ENCODE measurements at places on chromosomes 1 and 21.

DNA sequence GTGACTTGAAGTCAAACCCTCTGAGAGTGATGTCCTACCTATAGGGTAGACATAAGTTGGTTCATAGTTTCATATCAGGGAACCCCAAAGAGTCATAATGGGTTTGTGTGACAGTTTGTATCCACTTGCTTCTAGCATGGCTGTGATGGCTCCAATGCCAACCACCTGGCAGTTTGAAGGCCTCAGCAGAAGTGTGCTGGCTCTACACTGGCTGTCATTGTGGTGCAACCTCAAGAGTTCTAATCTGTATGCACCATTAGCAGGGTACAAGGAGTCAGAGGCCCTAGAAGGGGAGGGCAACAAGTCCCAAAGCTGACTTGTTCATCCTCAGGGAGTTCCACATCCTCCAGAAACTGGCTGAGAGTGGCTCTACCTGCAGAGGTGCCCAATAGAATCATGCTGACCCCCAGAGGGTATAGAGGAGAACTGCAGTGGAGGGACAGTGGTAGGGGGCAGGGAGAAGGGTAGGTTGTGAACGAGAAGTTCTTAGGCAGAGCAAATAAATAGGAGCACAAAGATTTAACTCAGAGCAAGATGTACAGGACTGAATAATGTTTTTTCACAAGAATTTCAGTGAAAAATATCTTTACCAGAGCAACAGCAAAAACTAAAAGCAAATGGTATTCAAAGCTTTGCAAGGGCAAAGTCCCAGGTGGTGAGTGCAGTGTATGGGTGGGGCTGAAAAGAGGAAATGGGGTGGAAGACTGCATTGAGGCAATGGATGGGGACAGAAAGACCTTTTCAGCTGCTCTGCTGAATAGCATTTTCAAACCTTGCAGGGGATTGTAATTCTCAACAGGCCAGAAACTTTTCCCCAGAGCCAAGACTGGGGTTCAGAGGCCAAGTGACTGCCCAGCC is 3.2 kb downstream of the FCRL2 start:
- DNase-seq, result no peak

- no peak for DNase-seq
Observed at GRCh38 chr1:223214261-223214807, 71.3 kb upstream of the TLR5 start.

GRCh38 chr1:100400404-100400803 is 48.1 kb downstream of the CDC14A start:
- DNase-seq, result peak; percentile 78

- no peak for DNase-seq
Observed at GRCh38 chr1:206514813-206515387, 7.6 kb downstream of the RASSF5 start.

All from CD8-positive, alpha-beta memory T cell (primary cell).